HCT116 (cell line): ENCODE measurements at places on chromosomes 13 and 19. TPM values are rescaled to one million over a fixed set of nuclear protein-coding genes. Genes with fewer than 3 reads are reported as not detected.
A peak's percentile ranks its signal among the peaks of the same experiment; 100 is the strongest.

The CRLF1 gene
- total RNA-seq: 43.0 TPM

The KLK3 gene
- not detected for total RNA-seq

The OPA3 gene
- total RNA-seq: 11.1 TPM

The SMIM17 gene
- total RNA-seq: not detected

The ZNF571 gene
- 0.10 TPM for total RNA-seq

The ZNF91 gene
- total RNA-seq: 12.3 TPM

The IRS2 gene
- 9.2 TPM for total RNA-seq

The S1PR4 gene
- total RNA-seq: 0.71 TPM

The SIGLEC12 gene
- not detected for total RNA-seq

The RAB4B gene
- total RNA-seq: 18.7 TPM

The MAST1 gene
- total RNA-seq: 28.9 TPM

GRCh38 chr13:95355494-95355893, 54.2 kb upstream of the ABCC4 start:
- no peak for DNase-seq

DNA sequence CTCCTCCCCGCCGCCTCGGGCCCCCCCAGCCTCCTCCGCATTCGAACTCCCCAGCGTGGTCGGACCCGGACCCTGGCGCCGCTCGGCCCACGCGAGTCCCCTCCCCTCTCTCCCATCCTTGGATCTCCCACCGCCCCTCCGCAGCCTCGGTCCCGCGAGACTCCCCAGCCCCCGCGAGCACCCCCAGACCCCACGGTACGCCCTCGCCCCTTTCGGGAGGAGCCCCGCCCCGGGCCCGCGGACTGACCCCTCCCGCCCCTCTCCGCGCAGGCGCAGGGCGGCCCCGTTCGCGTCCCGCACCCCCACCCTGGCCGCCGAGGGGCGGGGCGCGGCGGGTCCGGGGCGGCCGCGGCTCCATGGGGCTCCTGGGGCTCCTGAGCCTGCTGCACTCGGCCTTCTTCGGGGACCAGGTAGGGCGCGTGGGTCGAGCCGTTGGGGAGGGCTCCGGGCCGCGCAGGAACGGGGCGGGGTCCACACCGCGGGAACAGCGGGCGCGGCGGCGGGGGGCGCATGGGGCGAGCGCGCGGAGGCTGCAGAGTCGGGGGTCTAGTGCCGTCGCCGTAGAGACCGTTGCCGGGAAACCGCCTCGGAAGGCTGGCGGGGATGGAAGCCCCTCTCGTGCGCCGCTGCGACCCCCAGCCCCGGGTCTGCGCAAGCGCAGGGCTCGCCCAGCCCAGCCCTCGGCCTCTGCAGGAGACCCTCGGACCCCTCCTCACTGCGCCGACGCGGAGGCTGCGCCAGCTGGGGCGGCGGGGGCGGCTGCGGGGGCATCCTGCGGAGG, 3.8 kb upstream of the APC2 start:
- no peak for DNase-seq

GRCh38 chr13:33362986-33363727, 77.6 kb upstream of the STARD13 start:
- DNase-seq: no peak

DNA sequence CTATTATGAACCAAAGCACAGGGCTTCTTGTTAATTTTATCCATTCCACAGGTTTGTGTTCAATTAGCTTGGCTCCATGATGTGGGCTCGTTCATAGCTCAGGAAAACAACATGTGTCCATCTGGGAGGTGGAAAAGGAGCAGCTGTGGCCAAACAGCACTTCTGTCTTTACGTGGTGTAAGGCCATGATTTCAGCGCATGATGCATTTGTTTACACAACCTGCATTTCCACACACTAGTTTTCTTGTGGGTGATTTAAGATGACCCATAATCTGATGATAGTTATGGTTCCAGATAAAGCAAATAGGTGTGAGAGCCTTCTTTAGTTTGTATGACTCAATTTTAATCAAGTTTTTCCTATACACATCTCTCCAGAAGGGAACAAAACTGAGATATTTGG, 101.7 kb downstream of the TNFRSF19 start:
- DNase-seq: no peak

GRCh38 chr19:43489310-43489709, 15.2 kb downstream of the PHLDB3 start:
- no peak for DNase-seq

- DNase-seq: no peak
Observed at GRCh38 chr13:29137016-29137415, 316.9 kb downstream of the MTUS2 start.

- DNase-seq: no peak
Observed at GRCh38 chr19:6150289-6150688, 14.8 kb downstream of the ACSBG2 start.

DNA sequence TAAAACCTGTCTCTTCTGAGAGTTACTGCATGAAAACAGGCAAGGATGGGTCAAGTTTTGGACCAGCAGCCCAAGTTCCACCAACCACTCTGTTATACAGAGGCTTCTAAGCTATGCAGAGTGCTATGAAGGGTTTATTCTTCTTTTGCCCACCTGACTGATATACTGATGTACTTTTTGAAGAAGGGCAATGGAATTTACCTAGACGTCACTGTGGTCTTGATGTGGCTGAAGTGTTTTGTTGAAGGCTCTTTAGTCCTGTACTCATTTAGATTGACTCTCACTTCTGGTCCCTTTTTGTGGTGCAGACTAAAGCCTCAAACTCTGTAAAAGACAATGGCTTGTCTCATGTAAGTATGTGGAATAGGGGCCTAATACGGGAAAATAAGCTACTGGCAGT, 92.0 kb downstream of the DGKH start:
- DNase-seq: no peak

GRCh38 chr13:60663788-60664187, 266.8 kb downstream of the TDRD3 start:
- no peak for DNase-seq

GRCh38 chr19:17327654-17328516, 6.8 kb downstream of the ANO8 start:
- peak; percentile 82 for DNase-seq

DNA sequence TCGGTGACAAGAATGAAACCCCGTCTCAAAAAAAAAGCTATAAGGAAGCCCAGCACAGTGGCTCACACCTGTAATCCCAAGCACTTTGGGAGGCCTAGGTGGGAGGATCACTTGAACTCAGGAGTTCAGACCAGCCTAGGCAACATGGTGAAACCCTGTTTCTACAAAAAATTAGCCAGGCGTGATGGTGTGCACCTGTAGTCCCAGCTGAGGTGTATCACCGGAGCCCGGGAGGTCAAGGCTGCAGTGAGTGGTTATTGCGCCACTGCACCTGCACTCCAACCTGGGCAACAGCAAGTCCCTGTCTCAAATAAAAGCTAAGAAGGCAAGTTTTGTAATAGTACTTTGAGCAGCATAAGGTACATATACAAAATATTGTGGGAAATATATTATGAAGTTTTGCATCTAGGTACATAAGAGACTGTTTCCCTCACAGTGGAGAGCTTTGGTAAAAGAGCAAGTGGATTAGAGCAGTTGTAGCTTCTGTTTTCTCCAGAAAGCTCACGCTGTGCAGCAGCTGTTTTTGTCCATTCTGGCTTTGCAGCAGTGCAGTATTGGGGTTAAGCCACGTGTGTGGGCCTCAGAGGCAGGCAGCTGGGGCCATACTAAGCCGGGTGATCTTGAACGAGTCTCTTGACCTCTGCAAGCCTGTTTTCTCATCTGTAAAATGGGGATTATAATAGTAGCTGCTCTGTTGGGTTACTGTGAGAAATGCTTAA, 35.4 kb downstream of the ARHGAP35 start:
- DNase-seq: no peak

DNA sequence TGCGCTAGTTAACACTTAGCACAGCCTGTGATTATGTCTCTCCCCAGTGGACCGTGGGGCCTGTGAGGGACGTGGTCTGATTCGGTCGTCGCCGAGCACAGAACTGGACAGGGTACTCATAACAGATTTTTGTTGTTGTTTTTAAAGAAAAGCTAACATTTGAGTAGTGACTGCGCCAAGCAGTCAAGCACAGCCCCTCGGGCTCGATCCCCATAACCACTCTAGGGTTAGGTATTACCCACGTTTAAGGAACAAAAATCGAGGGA, 805 bp upstream of the PTOV1 start:
- no peak for DNase-seq

DNA sequence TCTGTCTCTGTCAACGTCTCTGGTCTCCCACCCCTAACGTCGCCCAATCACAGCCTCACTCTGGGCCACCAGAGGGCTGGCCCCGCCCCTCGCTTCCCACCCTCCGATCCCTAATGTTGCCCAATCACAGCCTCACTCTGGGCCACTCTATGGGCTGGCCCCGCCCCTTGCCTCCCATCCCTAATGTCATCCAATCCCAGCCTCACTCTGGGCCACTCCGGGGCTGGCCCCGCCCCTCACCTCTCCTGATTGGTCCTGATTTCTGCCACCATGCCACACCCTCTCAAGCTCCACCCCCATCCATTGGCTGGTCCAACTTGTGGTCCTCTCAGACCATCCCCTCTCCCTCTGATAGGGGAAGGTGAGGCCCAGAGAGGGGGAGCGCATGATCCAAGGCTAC, 24.9 kb downstream of the CELF5 start:
- DNase-seq: peak; percentile 33

DNA sequence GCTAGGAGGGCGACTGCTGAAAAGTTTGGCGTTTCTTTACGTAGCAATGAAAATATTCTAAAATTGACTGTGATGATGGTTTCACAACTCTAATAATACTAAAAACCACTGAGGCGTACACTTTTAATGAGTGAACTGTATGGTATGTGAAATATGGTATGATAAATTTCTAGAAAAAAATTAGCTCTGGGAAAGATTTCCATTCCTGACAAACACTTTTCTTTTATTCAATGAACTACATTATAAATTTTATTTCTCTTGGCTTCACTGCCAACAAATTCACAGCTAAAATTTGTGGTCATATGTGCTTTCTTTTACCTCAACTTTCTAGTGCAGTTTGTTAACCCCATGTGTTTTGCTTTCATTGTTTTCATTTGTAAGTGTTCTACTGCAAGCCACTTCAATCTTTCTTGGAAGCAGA, 11.1 kb downstream of the ZC3H13 start:
- DNase-seq: no peak

DNA sequence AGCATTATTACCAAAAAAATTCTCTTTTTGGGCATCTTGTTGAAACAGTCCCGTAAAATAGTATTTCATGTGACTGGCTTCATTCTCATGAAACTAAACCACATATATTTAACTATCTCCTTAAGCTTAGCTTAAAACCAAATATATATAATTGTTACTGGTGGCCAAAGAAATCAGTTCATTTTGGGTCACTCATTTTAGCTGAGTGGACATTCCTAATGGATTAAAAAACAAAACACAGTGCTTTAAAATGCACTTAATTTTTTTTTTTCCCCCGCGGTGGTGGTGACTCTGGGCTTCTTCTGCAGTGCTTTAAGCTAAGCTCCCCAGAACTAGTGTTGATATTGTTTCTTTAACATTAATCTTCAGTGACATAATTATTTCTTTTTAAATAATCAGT, 540.1 kb downstream of the GPC6 start:
- no peak for DNase-seq

GRCh38 chr19:16024266-16025107, 51.8 kb upstream of the TPM4 start:
- no peak for DNase-seq

DNA sequence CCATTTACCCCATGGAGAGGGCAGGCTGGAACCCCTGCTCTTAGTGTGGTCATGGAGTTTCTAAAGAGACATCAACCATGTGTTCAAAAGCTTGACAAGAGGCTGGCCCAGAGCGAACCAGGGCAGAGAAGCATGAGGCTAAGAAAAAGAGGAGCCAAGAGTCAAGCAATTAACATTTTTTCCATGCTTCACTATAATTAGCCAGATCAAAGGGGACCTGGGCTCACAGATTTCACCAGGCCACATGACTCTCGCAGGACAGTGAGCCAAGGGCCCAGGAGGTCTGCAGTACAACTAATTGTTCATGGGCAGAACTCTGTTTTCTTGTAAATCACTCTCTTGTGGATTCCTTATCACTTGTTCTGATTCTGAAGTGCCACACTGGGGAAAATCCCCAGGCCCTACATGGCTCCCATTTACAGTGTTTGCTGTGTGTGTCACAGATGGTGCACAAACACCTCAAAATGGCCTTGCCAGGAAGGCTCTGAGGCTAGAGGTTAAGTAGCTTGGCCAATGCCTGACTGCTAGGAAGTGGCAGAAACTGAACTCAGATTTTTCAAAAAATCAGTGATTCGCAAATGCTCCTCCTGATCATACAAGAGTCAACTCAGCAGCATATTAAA, 101.2 kb downstream of the LHFPL6 start:
- DNase-seq: no peak

GRCh38 chr19:3982701-3983541, 2.3 kb downstream of the EEF2 start:
- DNase-seq: no peak

- DNase-seq: no peak
Observed at GRCh38 chr13:110397436-110398115, 90.5 kb downstream of the COL4A2 start.

GRCh38 chr19:38744874-38745273, 600 bp upstream of the CAPN12 start:
- no peak for DNase-seq

- DNase-seq: no peak
Observed at GRCh38 chr19:14055396-14055795, 6.5 kb downstream of the PALM3 start.

DNA sequence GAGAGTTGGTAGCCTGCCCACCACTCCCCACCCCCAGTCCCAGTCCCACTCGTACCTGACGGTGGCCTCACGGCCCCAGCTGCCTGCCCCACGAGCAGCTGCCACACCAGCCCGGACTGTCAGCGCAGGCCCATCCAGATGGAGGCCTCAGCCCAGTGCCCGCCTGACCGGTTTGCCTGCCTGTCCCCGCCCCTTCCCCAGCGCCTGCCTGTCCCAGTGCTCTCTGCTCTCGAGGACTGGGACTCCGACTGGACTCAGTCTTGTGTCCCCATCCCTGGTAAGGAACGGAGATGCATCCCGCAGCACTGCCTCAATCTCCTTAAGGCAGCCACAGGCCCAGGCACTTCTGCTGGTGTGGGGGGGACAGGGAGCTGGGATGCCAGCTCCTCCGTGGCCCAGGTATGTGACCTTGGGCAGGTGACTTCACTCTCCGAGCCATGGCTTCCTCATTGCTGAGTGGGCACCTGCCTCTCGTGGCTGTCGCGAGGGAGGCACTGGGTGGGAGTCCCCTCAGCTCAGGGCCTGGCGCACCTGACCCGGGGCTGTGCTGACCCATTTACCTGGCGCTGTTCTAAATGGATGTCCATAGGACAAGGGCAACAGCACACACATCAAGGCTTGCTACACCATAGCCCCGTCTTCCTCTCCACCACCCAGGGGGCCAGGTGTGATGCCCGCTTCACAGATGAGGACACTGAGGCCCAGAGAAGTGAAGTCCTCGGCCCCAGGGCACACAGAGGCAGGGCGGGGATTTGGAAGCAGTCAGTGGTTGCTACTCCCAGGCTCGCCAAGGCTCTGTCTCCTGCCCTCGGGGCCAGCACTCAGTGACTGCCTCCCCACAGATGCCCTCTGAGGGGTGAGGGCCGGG, at the start of gene NKPD1:
TSS of gene NKPD1 (minus strand) at position 113 of the 868 bp plus-strand sequence. CDS start 832 bp downstream, outside the sequence.
- DNase-seq: no peak

GRCh38 chr19:3740431-3740830, 21.1 kb downstream of the APBA3 start:
- DNase-seq: no peak
